ENCODE measurements at places on chromosomes 7 and 10.

- no peak for DNase-seq
Observed at GRCh38 chr10:47337310-47337709, 10.9 kb upstream of the RBP3 start.

GRCh38 chr10:109403551-109403950 lies 519.8 kb downstream of the XPNPEP1 start:
- no peak for DNase-seq

DNA sequence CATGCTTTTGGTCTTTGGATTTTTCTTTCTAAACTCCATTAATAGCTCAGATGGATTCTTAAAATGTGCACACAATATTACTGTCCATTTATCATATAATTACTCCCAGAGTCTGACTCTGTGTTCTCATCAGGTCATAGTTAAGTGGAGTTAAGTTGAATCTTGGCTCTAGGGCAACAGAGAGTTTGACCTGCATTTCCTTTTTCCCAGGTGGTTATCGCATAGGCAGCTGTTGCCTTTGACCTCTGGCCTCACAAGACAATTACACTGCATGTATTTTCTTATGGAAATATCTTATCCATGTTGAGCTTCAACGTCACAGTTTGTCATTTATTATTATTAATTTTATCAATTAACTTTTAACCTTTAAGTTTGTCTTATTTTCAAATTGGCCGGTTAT lies 237.5 kb upstream of the HGF start:
- DNase-seq, result no peak

DNA sequence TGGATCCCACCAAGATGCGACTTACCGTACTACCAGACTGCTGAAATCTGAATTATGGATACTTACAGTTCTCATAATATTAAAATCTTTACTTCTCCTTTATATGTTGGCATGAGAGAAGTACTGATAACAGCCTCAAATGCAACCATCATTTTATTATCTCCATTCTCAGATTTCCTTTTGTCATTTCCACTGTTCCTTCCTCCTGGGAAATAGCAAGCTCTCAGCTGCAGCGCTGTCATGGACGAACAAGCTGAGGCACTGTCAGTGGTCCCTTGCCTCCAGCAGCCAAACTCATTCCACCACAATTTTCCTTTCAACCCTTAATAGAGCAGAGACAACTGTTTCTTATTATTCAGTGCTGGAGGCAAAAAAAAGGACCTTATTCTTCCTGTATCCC lies 478.4 kb downstream of the ARL4A start:
- DNase-seq, result no peak

DNA sequence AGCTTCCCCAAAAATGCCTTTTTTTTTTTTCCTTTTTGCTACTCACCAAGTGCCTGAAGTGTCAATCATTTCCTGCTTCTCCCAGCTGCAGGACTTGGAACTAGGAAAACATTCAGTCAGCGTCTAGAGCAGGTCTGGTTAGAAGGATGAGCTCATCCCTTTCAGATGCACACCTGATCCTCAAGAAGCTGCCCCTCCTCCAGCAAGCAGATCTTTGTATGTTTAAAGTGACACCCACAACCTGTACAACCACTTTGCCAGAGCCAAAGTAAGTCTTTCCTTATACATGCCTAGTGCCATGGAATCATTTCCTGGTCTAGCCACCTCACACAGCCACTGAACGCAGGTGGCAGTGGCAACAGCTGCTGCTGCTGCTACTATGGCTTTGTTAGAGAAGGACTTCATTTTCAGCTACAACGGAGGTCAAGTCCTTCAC lies 10.4 kb upstream of the USP54 start:
- DNase-seq, result no peak

DNA sequence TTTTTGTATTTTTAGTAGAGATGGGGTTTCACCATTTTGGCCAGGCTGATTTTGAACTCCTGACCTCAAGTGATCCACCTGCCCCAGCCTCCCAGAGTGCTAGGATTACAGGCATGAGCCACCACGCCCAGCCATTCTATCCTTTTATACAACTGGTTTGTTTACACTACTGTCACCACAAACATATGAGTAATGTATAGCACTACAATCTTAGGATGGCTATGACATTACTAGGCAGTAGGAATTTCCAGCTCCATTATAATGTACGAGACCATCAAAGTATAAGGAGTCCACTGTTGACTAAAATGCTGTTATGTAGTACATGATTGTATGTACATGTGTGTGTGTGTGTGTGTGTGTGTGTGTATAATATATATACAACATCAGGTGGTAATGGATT lies 1126.1 kb upstream of the LRRN3 start:
- no peak for DNase-seq

DNA sequence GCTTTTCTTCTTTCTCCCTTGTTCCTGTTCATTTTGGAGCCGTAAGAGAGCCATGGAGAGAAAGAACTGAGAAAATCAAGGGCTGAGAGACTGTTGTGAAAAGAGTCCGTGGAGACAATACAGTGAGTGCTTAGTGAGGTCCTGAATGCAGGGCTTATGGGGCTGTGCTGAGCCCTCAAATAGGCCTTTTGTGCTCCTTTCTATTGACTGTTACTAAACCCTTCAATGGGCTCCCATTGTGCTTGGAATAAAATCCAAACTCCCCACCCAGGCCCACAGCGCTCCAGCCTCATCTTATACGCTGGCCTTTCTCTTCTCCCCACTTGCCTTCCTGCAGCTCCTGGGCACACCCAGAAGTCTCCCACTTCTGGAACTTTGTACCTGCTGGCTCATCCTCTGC lies 243.1 kb upstream of the HABP2 start:
- no peak for DNase-seq

GRCh38 chr10:123272171-123272570 lies 118.0 kb downstream of the BUB3 start:
- peak; percentile 10 for DNase-seq

DNA sequence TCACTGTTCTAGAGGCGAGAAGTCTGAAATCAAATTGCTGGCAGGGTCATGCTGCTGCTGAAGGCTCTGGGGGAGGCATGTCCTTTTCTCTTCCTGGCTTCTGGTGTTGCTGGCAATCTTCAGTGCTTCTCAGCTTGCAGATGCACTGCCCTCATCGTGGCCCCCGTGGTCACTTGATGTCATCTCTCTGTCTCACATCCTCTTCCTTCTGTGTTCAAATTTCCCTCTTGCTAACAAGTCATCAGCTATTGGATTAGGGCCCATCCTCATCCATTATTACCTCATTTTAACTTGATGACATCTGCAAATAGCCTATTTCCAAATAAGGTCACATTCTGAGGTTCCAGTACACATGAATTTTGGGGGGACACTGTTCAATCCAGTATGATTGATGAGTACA lies 36.6 kb upstream of the SRGN start:
- DNase-seq, result peak; percentile 72

- no peak for DNase-seq
Observed at GRCh38 chr7:70068531-70068930, 470.3 kb downstream of the AUTS2 start.

DNA sequence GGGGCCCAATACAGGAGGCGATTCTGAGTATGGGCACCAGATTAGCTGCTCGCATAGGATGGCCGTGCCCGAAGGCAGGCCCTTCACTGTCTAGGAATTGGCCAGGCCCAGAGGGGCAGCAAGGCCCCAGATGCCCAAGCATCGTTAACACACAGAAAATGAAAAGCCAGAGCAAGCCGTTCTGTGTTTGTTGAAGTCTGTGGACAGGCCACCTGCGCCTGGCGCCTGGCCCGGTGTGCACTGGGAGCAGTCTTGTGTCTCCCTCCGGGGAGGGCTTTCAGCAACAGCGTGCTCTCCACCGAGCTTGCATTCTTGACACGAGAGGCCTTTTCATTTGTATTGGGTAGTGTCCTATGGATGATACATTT lies 34.5 kb upstream of the TTYH3 start:
- no peak for DNase-seq

DNA sequence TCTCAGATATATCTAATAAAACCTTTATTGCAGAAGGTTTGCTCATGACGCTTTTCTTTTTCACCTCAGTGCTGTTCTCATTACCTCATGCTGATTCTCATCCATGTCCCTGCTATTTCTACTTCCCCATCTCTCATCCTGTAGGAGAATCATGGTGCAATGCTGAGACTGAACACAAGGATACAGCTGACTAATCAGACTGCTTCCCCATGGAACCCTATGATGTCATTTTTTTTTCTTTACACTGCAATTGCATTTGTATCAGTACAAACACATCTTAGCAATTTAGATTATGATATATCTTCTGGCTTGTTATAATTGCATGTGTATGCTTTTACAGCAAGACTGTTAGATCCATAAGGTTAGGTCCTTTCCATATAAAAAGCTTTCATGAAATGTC lies 93.7 kb downstream of the SEMA3A start:
- DNase-seq, result no peak

- no peak for DNase-seq
Observed at GRCh38 chr7:75992083-75992755, 2.2 kb downstream of the TMEM120A start.

DNA sequence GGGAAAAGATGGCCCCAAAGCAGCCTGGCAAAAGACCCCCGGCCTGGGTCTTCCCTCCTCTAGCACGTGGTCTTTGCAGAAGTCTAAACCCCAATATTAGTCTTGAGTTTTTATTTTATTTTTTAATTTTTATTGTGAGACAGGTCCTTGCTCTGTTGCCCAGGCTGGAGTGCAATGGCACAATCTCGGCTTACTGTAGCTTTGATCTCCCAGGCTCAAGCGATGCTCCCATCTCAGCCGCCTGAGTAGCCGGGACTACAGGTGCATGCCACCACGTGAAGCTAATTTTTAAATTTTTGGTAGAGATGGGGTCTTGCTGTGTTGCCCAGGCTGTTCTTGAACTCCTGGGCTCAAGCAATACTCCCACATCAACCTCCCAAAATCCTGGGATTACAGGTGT lies 40.3 kb upstream of the MXI1 start:
- no peak for DNase-seq

- no peak for DNase-seq
Observed at GRCh38 chr7:134931487-134931886, 54.8 kb upstream of the AGBL3 start.

GRCh38 chr10:97861097-97861750 lies 11.6 kb downstream of the GOLGA7B start:
- DNase-seq, result no peak

DNA sequence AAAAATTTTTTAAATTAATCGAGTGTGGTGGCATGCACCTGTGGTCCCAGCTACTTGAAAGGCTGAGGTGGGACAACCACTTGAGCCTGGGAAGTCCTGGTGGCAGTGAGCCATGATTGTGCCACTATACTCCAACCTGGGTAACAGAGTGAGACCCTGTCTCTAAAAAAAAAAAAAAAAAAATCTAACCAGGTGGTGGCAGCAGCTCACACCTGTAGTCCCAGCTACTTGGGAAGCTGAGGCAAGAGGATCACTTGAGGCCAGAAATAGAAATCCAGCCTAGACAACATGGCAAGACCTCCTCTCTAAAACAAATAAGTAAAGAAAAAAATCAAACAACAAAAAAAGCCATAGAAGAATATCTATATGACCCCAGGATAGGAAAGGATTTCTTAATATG lies 3.6 kb upstream of the MYOF start:
- no peak for DNase-seq

GRCh38 chr7:35257251-35258124 lies 3.6 kb upstream of the TBX20 start:
- no peak for DNase-seq

GRCh38 chr10:131056091-131056579 lies 255.4 kb downstream of the TCERG1L start:
- DNase-seq, result no peak

DNA sequence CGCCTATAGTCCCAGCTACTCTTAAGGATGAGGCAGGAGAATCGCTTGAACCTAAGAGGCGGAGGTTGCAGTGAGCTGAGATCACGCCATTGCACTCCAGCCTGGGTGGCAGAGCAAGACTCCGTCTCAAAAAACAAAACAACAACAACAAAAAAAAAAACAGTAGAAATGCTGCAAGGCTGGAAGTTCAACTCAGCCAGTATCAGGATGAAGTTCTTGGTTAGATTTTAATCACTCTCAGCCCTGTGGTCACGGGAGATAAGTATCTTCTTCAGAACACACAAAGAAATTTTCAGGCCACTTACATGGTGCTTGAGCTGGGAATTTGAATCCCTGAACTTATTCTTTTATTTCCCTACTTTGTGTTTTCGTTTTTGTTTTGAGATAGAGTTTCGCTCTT lies 120.4 kb downstream of the MARCHF5 start:
- DNase-seq, result no peak

DNA sequence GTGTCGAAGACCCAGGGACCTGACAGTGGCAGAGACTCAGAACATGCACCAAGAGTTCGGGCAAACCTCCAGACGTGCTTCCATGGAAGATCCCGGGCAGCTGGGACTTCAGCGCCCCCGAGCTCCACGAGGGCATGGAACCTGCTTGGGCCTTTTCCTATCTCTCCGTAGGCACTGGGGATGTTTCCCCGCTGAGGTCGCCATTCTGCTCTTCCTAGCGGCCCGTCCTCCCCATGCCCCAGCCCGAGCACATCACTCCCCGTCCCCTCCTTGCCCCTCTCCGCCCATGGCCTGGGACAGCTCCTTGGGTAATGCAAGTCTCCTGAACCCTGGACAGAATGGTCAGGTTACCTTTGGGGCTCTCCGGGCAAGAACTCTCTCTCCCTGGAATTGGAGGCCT lies 32.3 kb upstream of the SHH start:
- DNase-seq, result no peak

DNA sequence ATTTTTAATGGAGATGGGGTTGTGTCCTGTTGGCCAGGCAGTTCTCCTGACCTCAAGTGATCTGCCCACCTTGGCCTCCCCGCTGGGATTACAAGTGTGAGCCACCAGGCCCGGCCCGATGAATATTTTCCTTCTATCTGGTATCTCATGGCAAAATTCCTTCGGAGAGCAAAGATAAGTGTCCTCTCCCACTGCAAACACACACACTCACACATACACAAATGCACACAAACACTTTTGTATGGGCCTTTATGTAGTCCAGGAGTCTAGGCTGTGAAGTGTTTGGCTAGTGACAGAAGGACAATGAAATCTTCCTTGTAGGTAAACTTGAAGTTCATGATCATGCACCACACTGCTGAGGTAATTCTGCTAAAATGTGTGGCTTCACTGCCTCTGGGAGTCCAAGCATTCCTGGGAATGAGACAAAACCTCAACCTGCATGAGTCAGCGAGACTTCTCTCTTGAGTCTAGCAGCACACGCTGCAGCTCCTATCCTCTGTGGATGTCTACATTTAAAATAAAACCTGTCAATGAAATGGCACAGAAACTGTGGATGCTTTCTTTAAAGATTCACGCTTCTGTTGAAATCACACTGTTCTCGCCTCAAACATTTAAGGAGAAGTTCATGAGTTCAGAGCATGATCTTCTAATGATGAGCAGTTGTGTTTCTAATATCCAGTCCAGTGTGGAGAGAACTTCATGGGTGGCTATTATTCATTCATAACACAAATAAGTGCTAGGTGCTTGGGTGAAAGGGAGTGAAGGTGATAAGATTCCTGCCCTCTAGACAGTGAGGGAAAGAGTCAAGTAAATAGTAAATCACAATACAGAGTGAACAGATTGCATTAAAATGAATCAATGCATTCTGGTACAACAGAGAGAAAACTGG lies 96.5 kb downstream of the NRP1 start:
- DNase-seq, result no peak

- DNase-seq, result no peak
Observed at GRCh38 chr10:80500572-80501380, 36.9 kb upstream of the SH2D4B start.

GRCh38 chr10:74836877-74837276 lies 10.5 kb downstream of the KAT6B start:
- no peak for DNase-seq

- DNase-seq, result no peak
Observed at GRCh38 chr10:72000073-72001032, 36.2 kb downstream of the CHST3 start.

- no peak for DNase-seq
Observed at GRCh38 chr7:25643770-25644394, 415.6 kb upstream of the NPVF start.

Measured in CD4-positive, alpha-beta T cell treated with Interleukin-1 beta for 1 hour (primary cell).